ENCODE measurements at places on chromosomes 4 and X.

GRCh38 chrX:18833071-18833731 is 125.8 kb downstream of the PPEF1 start:
- no peak for DNase-seq

- no peak for DNase-seq
Observed at GRCh38 chrX:13334491-13334890, 14.6 kb upstream of the ATXN3L start.

GRCh38 chr4:256492-256891 is 48.8 kb downstream of the ZNF732 start:
- no peak for DNase-seq

DNA sequence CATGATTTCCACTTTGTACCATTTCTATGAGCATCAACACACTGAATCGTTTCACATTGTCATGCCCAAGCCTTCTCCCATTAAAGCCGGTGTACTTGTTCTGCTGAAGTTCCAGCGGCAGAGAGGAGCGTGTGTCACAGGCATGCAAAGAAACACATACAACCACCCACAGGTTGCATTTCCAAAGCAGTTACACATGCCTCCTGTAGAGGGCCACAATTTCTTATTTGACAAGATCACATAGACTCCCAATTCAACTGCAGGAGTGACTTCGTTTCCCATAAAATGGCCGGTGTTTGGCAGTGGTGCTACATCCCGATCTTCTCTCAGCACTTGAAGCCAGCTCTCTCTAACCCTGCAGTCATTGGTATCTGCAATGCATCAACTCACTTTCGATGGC is 992.6 kb downstream of the NLGN4X start:
- no peak for DNase-seq

DNA sequence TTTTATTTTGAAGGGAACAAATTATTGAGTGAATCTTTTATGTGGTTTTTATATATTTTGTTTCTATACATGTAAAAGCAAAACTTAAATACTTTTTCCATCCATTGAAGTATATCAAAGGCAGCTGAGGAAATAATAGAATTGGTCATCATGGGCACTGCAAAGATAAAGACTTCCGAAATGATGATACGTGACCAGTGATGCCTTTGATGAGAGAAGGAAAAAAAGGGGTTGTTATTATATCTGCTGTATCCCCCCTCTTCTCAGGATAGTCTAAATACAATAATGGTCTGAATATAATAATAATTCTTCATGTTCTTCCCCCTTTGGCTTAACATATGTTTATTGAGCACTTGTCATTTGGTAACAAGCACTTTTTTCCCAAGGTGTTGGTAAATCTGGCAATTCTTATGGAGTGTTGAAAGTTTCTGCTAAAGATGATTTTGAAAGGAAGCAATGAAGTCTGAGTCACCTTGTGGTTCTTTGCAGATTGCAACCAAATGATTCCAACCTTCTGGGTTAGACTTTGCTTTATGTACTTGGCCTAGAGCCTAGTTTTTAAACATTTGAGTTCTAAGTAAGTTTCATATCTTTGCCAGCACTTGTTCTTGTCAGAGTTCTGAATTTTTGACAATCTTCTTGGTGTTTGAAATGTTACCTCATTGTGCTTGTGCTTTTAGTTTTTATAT is 60.8 kb downstream of the USP9X start:
- DNase-seq, result no peak

DNA sequence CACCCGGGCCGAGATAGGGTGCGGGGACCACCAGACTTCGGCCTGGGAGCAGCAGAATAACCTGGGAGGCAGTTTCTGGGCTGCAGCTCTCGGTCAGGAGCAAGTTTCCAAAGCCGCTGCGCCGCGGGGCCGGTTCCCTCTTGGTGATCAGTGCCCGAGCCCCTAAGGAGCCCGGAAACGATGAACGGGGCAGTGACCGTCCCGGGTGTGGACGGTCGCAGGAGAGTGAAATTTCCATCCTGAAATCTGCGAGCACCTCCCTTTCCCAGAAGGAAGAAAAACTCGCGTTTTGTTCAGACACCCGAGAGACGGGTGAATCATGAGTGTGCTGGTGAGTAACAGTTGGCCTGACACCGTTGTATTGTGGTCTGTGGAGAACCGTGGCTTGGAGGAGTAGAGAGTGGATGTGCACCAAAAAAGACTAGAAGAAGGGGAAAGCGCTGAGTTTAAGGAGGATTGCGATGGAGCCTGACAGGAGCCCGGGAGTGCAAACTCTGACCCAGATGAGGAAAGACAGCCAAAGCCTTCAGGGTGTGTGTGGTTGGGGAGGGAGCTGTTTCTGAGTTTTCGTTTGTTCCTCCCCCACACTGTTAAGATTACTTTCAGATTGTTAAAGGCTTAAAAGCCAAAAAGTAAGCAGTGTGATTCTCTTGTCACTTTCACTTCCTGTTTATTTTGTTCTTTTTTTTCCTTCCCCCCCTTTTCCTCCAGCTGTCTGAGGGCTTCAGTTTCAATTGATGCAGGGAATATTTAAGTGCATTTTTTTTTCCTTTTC is 828 bp downstream of the MCUB start:
- DNase-seq, result peak; percentile 31

DNA sequence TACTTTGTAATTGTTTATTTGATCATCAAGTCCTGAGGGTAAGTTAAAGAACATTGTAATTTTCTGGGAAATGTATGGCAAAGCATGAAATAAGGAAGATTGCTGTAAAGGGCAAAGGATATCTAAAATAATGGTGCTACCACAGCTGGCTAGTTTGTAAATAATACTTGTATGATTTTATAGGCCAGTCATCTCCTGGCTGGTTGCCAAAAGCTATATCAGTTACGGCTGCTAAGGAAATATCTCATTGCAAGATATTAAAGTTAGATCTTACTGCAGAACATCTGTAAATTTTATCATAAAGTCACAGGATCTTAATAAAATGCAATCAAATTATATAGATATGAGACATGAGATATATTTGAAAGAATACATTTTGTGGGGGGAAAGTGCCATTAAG is 150.8 kb upstream of the CXCL13 start:
- no peak for DNase-seq

DNA sequence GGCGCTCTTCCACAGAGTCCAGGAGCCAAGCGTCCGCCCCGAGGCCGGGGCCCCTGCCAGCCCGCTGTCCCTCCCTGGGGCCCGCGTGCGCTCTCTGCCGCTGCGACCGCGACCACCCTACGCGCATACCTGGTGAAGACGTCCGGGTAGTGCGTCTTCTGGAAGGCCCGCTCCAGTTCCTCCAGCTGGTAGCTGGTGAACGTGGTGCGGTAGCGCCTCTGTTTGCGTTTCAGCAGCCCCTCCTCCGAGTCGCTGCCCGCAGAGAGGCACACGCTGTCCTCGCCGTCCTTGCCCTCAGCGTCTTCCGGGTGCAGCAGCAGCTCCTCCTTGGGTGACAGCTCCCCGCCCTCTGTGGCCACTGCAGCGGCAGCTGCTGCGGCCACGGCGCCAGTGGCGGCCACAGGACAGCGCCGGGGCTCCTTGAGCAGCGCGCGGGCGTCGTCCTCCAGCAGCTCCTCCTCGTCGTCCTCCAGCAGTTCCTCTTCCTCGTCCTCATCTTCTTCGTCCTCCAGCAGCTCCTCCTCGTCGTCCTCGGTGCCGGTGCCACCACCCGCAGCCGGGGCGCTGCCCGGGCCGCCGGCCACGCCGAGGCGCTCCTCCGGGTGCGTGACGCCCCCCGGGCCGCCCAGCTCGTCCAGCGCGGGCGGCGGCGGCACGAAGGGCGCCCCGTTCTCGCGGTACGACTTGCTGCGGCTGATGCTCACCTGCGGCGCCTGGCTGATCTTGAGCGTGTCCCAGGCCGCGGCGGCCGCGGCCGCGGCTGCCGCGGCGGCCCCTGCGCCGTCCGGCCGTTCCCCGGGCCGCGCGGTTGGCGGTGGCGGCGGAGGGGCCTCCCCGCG is 2.8 kb downstream of the ARX start:
- DNase-seq, result peak; percentile 21

DNA sequence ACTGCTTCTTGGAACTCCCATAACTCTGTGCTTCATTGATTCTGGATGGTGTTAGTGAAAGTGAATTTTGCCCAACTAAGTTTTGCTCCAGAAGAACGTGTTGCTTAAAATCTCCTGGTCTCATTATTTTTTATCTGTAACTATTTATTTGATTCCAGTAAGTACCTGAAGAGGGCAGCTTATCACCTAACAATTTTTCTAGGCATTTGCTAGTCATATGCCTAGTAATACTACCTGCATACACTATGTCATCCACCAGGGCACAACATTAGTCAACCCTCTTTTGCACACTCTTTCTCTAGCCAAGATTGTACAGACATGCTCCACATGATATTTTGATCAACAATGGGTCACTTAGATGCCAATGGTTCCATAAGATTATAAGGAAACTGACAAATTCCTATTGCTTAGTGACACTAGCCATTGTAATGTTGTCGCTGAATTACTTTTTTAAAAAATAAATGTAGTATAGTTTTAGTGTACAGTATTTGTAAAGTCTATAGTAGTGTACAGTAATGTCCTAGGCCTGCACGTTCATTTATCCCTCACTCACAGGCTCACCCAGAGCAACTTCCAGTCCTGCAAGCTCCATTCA is 499.9 kb upstream of the AADAT start:
- no peak for DNase-seq

DNA sequence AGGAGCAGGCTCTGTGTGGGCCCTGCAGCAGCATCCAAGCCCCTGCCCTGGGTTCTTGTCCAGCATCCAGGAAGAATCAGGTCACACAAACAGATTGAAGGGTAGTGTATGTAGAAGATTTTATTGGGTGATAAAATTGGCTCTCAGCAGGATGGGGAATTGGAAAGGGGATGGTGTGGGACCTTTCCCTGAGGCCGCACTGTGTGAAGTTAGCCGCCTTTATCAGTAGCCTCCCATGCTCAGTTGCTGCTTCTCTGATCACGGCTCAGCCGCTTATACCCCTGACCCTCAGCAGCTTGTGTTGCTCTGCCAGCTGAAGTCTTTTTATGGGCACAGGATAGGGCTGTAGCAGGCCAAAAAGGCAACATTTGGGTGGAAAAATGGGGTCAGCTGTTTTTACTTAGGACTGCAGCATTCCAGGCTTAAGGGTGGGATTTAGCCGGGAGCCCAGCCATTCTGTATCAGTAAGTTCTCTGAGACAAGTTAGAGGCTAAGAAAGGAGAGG is 35.2 kb upstream of the CCNG2 start:
- no peak for DNase-seq

- DNase-seq, result no peak
Observed at GRCh38 chrX:115582616-115583495, 21.9 kb downstream of the PLS3 start.

GRCh38 chrX:155056471-155056870 is 14.5 kb downstream of the CMC4 start:
- no peak for DNase-seq

GRCh38 chr4:81913427-81913879 is 441.7 kb upstream of the RASGEF1B start:
- DNase-seq, result peak; percentile 14

GRCh38 chrX:153636716-153637115 is 10.3 kb upstream of the DUSP9 start:
- DNase-seq, result no peak

- no peak for DNase-seq
Observed at GRCh38 chr4:141142423-141142822, 9.2 kb upstream of the RNF150 start.

GRCh38 chr4:37970702-37971101 is 10.5 kb downstream of the PTTG2 start:
- peak; percentile 29 for DNase-seq

- no peak for DNase-seq
Observed at GRCh38 chrX:148865277-148866210, 365.1 kb downstream of the AFF2 start.

- no peak for DNase-seq
Observed at GRCh38 chr4:85557016-85557901, 82.3 kb downstream of the ARHGAP24 start.

DNA sequence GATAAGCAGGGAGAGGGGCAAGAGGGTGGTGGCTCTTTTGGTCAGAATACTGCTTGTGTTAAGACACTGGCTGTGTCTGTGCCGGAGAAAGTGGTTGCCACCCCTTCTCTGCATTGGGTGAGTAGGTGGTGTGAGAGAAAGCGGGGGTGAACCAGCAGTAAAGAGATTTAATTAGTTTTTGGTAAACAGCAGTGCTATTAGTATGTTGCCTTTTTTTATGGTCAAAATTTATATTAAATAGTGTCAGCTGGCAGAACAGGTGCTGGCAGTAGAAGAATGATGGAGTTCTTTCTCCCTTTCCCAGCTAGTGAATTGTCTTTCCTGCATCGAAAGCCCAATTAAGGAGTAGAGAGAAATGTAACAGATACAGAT is 181.6 kb downstream of the LARP7 start:
- no peak for DNase-seq

- no peak for DNase-seq
Observed at GRCh38 chrX:15512401-15512965, 11.9 kb downstream of the BMX start.

- no peak for DNase-seq
Observed at GRCh38 chr4:110610620-110610939, 12.3 kb downstream of the PITX2 start.

- DNase-seq, result no peak
Observed at GRCh38 chr4:9964879-9965278, 56.4 kb downstream of the SLC2A9 start.

- no peak for DNase-seq
Observed at GRCh38 chr4:184265546-184266351, 48.1 kb upstream of the ENPP6 start.

DNA sequence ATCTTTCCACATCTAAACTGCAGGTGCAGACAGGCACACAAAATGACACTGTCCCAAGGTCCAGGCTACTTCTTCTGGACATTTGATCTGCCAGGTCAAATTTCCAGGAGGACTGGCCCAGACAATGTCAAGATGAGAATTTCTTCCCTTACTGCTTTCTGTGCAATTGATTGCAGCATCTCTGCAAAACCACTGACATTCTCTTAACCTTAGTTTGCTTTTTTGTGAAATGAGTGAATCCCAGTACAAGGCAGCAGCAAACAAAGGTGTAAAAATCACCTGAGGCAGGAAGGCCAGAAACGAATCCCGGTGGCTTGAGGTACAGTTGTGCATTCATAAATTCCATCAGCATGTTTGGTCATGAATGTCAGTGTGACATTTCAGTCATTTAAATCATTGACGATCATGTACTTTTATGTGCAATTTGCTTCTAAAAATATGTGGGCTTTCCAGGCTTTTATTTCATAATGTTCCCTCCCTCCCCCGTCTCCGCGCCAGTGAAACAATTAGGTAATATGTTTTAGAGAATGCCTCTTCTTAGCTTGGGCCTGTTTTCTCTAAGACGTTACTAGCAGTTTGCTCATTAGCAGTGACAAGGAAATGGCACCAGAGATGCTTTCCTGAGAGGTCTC is 39.1 kb downstream of the NHS start:
- DNase-seq, result no peak

- no peak for DNase-seq
Observed at GRCh38 chr4:164058776-164059445, 564.4 kb downstream of the TMA16 start.

DNA sequence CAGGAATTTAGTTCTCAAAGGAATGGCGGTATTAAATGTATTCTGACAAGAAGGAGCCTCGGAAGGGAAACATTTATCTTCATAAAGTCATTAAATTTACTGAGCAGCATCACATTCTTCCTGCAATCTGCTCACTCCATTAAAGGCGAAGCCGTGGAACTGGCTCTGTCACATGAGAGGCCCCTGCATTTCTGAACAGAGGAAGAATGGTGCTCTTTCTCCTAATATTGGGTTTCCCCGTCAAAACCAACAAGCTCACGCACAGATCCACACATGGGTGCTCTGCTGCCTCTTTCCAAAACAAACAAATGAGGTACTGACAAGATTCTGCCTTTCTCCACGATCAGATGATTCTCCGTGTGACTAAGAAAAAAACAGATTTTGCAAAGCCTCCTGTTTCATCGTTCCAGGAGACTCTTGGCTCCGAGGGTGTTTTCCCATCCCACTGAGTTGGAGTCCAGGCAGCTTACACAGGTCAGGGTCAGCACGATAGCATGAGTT is 191.2 kb downstream of the IDS start:
- DNase-seq, result no peak
